ENCODE measurements at places on chromosomes 7 and 10.

DNA sequence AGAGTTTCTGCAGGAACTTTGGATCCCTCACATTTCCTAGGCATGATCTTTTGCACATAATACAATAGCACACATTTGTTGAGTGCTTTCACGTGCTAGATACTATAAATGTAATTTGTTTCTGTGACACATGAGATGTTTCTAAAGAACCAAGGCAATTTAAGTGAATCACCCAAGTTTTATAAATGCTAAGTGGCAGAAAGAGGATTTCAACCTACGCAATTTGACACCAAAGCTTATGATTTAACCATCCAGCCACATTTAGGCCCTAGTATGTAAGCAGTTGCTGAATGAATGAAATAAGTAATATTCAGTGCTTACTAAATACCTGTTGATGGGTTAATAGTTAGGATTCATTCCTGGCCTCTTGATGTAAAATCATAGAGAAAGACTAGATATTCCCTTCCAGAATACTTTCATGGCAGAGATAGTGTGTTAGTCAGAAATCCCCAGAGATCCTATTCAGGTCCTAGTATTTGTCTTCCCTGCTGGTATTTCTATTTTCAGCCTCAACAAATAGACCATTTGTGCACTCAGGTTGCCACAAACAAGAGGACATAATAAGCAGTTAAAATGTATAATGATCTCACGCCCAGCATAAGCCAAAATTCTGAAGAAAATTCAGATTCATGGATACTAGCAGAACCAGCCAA is 572.6 kb downstream of the IPMK start:
- DNase-seq: no peak

GRCh38 chr10:56181607-56182006 is 179.5 kb downstream of the ZWINT start:
- no peak for DNase-seq

DNA sequence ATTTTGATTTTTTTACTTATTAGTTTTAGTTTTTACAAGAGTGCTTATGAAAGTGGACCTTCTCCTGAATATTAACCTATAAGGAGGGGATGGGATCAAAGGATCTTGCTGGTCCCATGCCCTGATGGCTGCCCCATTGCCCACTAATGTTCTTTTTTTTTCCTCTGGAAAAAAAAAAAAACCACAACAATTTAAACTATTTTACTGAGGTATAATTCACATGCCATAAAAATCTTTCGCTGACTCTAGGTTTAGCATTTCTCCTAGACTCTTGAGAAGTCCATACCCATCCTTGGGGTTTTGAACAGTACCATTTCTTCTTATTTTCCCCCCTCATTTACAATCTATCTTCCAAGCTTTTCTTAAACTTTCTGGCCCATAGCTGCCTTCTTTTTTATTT is 481.8 kb downstream of the TFEC start:
- DNase-seq: no peak

DNA sequence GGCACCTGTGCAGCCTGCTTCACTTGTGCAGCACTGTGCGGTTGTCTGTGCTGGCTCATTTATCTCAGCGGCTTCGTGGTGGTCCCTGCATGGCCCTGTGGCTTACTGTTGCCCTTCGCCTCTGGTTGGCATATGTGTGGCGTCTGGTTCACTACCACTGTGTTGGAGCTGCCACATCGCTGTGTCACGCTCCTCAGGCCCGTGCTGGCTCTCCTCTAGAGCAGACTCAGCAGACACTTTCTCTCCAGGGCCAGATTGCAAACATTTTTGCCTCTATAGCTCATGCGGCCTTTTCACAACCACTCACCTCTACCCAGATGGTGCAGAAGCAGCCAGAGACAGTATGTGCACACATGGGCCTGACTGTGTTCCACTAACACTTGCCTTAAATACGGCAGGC is 37.9 kb downstream of the PPP2R2D start:
- no peak for DNase-seq

GRCh38 chr10:103712146-103712545 is 143.2 kb downstream of the SH3PXD2A start:
- DNase-seq: no peak

GRCh38 chr7:104979167-104979841 is 34.7 kb upstream of the KMT2E start:
- DNase-seq: no peak

DNA sequence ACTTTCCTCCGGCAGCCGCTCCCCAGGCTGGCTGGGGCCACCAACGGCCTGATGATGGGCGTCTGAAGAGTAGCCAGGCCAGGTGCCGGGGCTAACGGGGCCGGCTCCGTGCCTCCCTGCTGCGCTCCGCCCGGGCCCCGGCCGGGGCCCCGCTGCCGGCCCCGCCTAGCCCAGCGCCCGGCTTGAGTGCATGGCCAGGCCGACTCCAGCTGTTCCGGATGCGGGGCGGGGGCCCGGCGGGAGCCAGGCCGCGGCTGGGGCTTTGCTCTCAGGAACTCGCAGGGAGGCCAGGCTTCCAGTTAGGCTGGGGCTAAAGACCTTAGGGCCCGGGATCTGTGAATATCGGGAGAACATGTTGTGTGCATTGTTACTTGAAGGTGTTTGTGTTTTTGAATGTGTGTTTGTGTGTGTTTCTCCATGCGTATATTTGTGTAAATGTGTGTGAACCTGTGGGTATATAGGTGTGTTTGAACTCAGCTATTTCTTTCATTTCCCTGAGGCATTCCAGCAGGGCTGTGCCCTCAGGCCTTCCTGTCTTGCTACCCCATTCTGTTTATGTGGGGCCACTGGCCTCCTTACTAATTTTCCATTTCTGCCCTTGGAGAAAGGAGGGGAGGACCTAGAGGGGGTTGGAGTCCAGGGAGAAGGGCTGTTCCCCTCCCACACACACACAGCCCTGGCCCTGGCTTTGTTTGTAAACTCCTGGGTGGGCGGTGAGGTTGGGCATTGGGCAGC is 1.1 kb upstream of the LBX1 start:
- DNase-seq: no peak

DNA sequence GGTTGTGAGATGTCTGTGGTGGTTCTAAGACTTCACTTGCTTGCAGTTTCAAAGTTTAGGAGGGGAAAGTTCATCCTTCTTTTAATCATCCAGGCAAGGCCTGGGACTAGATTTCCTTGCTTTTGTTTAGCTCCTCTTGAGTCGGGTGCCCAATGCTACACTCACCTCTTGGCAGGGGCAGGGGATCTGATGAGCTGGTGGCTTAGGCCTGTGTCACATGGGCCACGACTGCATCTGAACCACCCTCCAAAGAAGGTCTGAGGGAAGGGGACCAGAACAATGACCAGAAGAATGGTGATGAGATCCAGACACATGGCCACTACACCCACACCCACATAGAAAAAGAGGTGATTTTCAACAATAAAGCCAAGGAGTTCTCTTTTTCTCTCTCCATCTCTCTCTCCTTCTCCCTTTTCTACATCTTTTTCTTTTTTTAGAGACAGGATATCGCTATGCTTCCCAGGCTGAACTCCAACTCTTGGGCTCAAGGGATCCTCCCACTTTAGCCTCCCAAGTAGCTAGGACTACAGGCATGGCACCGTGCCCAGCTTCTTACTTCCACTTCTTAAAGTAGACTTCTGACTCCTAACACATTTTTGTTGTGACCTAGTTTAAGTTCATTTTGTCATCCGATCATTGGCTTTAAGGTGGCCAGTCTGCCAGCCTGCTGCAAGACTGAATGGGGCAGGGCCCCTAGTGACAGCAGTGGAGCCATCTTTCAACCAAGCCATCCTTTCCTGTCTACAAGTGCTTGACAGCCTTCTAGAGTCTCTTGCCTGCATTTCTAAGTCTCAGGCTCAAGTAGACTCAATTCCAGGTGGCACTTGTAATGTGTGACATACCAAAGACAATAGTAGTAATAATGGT is 350.9 kb downstream of the RNLS start:
- peak; percentile 45 for DNase-seq

DNA sequence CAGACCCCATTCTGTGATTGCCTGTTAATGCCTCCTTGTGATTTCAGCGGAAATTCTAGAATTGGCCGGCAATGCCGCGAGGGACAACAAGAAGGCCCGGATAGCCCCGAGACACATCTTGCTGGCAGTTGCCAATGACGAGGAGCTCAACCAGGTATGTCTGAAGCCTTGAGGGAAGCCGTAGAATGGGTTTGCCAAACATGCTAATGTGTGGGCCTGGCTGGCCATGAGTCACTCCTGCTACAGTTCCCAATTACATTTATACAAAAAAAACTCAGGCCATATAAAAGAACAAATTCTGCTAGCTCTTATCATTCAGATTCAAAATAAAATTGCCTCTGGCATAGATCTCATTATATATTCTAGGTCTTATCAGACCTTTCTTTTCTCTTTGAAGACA is 37.4 kb downstream of the MACROH2A2 start:
- DNase-seq: no peak

GRCh38 chr10:101028446-101029337 is 2.2 kb downstream of the PDZD7 start:
- peak; percentile 80 for DNase-seq

DNA sequence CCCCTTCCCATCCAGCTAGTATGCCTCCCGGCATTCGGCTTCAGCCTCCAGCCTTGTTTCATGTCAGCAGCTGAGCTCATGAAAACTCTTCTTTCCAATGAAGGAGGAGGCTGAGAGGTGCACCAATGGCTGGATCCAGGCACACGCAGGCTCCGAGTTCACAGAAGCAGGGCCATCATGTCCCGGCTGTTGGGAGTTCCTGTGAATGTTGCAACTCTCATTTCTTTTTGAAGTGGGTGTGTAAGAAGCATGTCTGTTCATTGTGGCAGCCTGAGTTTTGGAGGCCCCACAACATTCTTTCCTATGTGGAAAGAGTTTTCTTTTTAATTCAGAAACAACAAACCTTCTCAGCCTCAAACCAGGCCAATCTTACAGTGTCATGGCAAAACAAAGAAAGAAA is 89.7 kb downstream of the PTPRE start:
- DNase-seq: no peak

DNA sequence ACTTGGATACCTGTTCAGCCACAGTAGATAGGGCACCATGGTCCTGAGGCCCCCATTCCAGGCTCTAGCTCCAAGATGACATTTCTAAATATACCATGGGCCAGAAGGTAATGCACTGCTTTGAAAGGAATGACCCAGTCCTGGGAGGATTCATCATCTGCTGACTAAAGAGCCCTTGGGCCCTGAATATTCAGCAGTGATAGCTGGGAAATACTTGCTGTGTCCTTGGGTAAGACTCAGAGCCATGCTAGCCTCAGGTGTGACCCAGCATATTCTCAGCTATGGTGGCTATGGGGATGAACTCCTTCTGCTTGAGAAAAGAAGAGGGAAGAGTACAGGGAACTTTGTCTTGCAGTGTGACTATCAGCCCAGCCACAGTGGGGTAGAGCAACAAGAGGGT is 21.3 kb upstream of the AGR2 start:
- DNase-seq: no peak

GRCh38 chr7:7672545-7673239 is 32.1 kb downstream of the UMAD1 start:
- DNase-seq: peak; percentile 9

GRCh38 chr10:100562008-100562672 is 26.4 kb downstream of the HIF1AN start:
- DNase-seq: peak; percentile 89

- no peak for DNase-seq
Measured at GRCh38 chr10:44347609-44348400, 37.1 kb downstream of the CXCL12 start.

- DNase-seq: no peak
Measured at GRCh38 chr7:34762764-34763163, 104.7 kb downstream of the NPSR1 start.

GRCh38 chr10:103757531-103758293 is 97.7 kb downstream of the SH3PXD2A start:
- DNase-seq: peak; percentile 85

DNA sequence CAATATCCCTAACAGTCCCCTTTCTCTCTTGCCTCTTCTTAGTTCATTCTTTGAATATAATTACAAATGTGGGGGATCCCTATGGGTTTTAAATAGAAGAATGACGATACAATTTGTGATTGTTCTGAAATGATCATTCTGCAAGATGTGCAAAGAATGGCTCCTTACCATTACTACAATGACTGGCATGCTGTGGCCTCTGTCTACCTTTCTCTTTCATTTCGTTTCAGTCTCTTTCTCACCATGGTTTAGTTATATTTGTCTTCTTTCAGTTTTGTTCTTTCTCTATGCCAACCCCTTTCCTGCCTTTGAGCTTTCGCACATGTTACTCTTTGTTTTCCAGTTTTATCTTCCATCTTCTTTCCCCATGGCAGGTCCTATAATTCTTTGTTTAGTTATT is 176.5 kb downstream of the SUGCT start:
- DNase-seq: no peak

DNA sequence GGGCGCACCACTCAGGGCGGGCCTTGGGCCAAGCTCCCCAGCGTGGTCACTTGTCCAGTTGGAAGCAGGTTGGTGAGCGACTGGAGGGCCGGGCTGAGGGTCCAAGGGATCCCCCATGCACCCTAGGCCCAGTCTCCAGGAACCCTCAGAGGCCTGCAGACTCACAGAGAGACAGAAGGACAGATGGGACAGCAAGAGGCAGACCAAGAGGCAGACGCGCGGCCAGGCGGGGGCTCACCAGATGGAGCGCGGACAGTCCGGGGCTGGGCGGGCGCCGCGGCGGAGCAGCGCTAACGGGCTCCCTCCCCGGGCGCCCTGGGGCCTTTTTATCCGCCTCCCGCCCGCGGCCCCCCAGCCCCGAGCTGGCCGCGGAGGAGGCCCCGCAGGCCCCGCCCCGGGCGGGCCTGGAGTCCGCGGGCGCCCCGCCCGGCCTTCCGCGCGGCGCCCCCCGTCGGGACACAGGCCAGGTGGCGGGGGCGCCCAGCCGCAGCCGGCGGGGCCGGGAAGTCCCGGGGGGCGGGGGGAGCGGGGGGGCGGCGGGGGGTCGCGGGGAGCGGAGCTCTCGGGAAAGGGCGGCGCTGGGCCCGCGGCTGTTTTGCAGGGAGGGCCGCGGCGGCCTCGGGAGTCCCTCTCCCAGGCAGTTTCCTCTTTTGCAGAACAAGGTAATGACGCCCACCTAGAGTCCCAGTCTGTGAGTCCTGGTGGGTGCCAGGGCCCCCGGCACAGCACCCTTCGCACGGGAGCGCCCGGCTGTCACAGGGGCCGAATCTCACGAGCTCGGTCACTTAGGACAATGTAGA is at the start of gene LOXL4:
LOXL4 (minus strand) TSS at position 301 of the 800 bp plus-strand sequence. CDS start 5,175 bp downstream, outside the sequence.
- DNase-seq: peak; percentile 37

- no peak for DNase-seq
Measured at GRCh38 chr7:134483296-134483695, 24.4 kb upstream of the AKR1B1 start.

GRCh38 chr10:76624470-76624869 is 1013.1 kb downstream of the KCNMA1 start:
- DNase-seq: peak; percentile 50

DNA sequence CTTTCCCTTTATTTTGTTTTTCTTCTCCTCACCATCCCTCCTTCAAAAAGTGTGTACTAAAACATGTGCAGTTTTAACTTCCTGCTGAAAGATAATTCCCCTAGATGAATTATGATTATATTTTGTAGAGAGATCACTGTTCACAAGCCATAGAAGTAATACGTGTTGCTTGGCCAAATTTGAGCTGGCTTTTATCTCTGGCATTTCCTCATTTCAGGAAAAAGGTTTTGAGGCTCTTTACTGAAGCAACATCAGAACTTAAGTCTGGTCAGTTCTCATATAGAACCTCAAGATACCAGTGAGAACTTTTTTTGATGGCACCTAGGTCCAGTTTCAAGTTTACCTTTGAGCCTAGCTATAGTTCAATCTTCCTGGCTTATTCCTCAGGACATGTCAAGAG is 463.3 kb downstream of the INHBA start:
- no peak for DNase-seq

GRCh38 chr7:155576900-155577508 is 30.6 kb upstream of the CNPY1 start:
- DNase-seq: no peak
